ENCODE measurements at places on chromosomes 6 and 20.

GRCh38 chr20:2293486-2293885 lies 2.3 kb upstream of the TGM3 start:
- no peak for DNase-seq

GRCh38 chr20:15253431-15253830 lies 916.0 kb upstream of the FLRT3 start:
- no peak for DNase-seq

- DNase-seq, result no peak
Measured at GRCh38 chr6:135831016-135831415, 20.5 kb upstream of the PDE7B start.

DNA sequence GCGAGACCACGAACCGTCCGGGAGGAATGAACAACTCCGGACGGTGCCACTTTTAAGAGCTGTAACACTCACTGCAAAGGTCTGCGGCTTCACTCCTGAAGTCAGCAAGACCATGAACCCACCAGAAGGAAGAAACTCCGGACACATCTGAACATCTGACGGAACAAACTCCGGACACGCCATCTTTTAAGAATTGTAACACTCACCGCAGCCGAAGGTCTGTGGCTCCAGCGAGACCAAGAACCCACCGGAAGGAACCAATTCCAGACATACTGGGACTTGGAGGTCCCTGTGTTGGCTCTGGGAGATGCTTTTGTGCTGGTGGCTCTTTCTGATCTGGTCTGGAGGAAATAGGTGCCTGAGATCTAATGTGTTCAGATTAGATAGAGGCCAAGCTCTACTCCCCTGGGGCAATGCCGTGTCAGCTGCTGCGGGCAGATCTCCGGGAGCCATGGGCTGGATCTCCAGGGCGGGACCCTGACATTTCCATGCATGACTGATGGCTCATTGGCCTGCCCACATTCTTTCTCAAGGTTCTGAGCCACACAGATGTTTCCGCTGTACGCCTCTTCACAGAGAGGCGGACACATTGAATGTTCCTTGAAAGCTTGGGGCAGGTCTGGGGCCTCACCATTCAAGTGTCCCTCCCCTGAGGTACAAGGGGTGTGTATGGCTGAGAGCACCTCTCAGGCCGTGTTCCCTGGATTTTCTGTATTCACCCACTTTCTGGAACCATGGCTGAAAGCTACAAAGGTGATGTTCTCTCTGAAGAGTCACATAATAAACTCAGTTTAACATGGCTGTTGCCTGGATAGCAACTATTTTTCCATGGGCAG lies 29.3 kb downstream of the GMPR start:
- no peak for DNase-seq

GRCh38 chr6:4751823-4752464 lies 24.3 kb upstream of the CDYL start:
- no peak for DNase-seq

- no peak for DNase-seq
Measured at GRCh38 chr6:39684790-39685488, 40.3 kb downstream of the KIF6 start.

DNA sequence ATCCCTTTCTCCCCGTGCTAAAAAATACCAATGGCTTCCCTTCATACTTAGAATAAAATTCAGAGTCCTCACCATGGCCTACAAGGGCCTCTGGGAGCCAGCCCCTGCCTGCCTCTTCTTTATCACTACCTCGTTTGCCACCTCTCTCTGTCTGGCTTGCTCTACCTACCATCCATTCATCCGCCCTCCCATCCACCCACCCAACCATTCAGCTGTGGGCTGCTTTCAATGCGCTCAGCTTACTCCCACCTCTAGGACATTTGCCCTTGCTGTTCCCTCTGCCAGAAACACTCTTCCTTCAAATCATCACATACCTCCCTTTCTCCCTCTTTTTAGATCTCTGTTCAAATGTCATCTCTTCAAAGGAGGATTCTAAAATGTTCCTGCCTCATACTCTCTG lies 44.4 kb downstream of the PACSIN1 start:
- no peak for DNase-seq

DNA sequence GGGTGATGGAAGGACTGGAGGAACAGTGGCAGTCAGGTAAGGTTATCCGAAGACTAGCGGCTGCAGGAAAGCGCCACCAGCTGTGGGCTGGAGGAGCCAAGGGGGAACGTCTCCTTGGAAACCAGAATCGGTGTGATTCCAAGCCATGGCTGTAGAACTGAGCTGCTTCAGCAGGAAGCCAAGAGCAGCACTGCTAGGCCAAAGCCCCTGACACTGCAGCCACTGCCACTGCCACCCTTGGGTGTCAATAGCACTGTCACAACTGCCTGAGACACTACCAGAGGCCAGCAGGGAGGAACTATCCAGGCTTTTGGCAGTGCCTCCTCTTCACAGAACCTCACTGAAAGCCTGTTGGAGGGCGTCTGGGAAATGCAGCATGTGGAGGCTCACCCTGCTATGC lies 289.6 kb upstream of the SUPT3H start:
- DNase-seq, result no peak

GRCh38 chr20:1388741-1389483 lies 3.9 kb downstream of the FKBP1A start:
- no peak for DNase-seq

GRCh38 chr6:169846286-169847056 lies 95.0 kb downstream of the ERMARD start:
- DNase-seq, result no peak

GRCh38 chr6:102944475-102944874 lies 1551.0 kb downstream of the GRIK2 start:
- DNase-seq, result no peak

DNA sequence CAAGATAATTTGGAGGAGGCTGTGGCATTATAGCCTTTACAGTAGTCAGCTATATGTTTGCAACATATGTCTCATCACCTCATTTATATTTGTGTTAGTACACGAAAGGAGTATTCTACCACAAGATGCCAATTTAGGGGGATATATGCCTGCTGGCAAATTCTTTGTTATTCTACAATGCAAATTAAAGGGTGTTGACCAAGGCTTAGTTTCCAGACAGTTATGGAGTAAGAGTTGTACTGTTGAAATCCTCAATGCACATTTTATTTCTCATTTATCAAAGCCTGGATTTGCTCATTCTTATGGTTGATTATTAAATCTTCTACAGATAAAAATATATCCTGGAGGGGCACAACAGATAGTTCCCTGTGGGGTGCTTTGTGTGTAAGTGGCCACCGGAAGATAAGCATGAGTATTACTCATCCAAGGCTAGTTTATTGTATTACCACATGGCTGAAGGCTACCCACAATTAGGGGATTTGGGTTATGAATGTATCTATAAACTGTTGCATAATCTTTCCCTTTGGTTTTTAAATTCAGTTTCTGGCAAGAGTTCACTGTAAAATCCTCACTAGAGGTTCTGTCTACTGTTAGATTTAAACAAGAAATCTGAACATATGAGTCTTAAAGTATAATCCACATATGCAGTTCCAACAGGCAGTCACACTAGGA lies 9.0 kb downstream of the CST9 start:
- DNase-seq, result no peak

DNA sequence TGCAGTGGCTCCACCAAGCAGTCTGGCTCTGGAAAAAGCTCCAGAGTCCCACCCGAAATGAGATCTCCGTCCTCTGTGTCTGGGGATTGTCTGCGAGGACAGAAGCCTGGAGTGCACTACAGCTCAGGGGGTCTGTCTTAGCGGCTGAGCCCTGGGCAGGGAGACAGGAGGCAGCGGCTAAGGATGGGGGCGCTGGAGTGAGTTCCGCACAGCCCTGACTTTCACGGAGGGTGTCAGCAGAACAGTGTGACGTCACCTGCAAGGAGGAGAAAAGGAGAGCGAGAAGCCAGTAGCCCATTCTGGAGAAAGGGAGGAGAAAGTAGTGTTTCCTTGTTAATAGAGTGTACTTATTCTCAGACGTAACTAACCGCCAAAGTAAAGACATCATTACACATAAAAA lies 97.6 kb downstream of the FAM50B start:
- DNase-seq, result no peak

- DNase-seq, result no peak
Measured at GRCh38 chr20:19750907-19751636, 7.0 kb upstream of the RIN2 start.

DNA sequence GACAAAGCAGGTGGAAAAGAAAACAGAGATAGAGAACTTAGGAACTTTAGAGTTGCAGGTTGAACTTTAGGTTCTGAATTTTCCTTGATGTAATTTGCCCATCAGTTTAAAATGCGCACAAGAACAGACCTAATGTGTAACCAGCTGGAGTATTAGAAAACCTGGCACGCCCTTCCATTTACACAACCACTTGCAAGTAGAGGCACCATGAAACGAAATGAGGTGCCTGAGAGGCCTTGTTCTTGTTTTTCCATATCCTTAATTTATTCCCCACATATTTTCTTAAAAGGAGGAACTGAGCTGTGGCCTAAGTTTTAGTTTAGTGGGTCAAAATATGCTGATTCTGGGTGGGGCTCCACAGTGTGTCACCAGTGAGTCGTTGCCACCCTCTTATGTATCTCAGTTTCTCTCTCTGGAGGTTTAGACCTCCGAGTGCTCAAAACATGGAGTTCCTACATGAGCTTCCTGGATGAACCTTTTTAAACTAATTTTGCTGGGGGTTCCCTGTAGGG lies 17.2 kb upstream of the IL22RA2 start:
- DNase-seq, result no peak

DNA sequence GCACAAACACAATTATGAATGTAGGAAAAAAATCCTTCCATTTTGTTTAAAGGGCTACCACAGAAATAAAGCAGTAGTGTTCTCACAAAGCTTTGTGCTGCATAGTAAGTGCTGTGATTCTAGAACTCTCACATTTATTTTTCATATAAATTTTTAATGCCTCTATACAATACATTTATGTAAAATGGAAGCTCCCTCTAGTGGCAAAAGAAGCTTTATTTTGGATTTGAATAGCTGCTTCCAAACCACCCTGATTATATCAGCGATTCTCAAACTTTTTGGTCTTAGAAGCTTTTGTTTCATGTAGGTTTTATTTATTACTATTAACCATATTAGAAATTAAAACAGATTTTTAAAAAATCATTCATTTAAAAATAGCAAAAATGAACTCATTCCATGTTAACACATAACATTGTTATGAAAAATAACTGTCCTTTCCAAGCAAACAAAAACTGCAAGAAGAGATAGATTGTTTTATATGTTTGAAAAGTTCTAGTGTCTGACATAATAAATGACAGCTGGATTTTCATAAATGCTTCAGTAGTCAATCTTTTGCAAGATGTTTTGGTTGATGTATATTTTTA lies 38.4 kb downstream of the HS3ST5 start:
- DNase-seq, result no peak

GRCh38 chr6:138593124-138593877 lies 94.0 kb upstream of the NHSL1 start:
- no peak for DNase-seq

DNA sequence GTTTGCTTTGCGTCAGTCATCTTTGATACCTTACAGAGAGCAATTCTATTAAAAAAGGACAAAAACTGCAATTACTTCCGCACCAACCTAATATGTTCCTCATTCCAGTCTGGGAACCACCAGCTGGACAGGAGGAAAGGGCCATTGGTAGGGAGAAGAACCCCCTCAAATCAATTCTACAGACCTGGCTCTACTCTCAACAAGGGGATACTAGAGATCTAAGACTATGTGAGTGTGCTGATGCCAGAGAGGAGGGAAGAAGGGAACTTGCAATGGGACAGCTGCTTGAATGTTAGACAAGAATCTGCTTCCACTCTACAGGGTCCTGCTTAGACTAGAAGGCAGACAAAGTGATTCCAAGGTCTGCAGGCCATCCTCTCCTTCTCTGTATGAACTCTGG lies 13.3 kb downstream of the MRPS18A start:
- no peak for DNase-seq

DNA sequence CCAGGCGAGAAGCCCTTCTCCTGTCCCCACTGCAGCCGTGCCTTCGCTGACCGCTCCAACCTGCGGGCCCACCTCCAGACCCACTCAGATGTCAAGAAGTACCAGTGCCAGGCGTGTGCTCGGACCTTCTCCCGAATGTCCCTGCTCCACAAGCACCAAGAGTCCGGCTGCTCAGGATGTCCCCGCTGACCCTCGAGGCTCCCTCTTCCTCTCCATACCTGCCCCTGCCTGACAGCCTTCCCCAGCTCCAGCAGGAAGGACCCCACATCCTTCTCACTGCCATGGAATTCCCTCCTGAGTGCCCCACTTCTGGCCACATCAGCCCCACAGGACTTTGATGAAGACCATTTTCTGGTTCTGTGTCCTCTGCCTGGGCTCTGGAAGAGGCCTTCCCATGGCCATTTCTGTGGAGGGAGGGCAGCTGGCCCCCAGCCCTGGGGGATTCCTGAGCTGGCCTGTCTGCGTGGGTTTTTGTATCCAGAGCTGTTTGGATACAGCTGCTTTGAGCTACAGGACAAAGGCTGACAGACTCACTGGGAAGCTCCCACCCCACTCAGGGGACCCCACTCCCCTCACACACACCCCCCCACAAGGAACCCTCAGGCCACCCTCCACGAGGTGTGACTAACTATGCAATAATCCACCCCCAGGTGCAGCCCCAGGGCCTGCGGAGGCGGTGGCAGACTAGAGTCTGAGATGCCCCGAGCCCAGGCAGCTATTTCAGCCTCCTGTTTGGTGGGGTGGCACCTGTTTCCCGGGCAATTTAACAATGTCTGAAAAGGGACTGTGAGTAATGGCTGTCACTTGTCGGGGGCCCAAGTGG lies 5.3 kb downstream of the SNAI1 start:
- DNase-seq, result no peak

Measured in stimulated activated CD8-positive, alpha-beta memory T cell treated with anti-CD3 and anti-CD28 coated beads, Interleukin-2, amount 100 ng/mL, for 48 hours (primary cell).